ENCODE measurements at places on chromosomes 5 and 9. TPM values are rescaled to one million over a fixed set of nuclear protein-coding genes. Genes with fewer than 3 reads are reported as not detected.

Gene NUTM2F
- not detected for total RNA-seq

Gene PTPRD
- total RNA-seq: 85.4 TPM

Gene AQP7
- 0.25 TPM for total RNA-seq

Gene DMRT3
- not detected for total RNA-seq

Gene PFN3
- not detected for total RNA-seq

Gene TSSK1B
- not detected for total RNA-seq

Gene MARCHF11
- not detected for total RNA-seq

Gene ZMYND19
- 11.0 TPM for total RNA-seq

Gene SAPCD2
- 12.0 TPM for total RNA-seq

Gene NIPAL4
- total RNA-seq: 1.1 TPM

Gene NTRK2
- 9.8 TPM for total RNA-seq

Gene CDC20B
- not detected for total RNA-seq

Gene POC5
- 18.5 TPM for total RNA-seq

Gene CBY3
- not detected for total RNA-seq

GRCh38 chr5:32880796-32881195 lies 169.7 kb downstream of the NPR3 start:
- no peak for DNase-seq

DNA sequence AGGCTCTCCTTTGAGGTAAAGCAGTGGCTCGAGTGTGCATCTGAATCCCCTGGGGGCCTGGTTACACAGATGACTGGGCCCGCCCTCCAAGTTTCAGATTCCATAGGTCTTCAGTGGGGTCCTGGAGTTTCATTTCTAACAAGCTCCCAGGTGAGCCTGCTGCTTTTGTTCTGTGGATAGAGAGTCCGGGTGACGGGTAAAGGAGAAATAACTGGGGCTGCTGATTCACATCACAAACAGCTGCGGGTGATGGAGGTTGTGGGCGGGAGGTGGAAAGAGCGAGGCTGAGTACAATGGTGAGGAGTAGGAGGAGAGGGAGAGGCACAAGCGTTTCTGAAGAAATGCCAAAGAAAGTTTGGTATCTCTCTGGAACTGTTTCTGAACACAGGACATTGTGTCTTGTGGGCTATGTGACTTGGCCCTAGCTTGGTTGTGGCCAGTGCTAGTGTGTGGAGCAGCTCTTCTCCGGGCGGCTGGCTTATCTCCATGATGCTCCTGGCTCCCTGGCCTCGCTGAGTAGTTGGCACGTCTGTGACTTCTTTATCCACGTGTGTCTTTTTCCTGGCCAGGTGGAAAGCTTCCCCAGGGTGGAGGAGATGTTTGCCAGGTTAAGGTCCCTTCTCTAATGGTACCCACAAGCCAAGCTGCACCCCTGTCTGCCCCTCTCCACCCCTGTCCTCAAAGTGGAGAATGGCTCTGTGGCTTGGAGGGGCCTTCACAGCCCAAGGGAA lies 61.7 kb downstream of the HSPA4 start:
- DNase-seq: peak; percentile 16

GRCh38 chr5:94276751-94277150 lies 341.7 kb downstream of the KIAA0825 start:
- DNase-seq: peak; percentile 16

DNA sequence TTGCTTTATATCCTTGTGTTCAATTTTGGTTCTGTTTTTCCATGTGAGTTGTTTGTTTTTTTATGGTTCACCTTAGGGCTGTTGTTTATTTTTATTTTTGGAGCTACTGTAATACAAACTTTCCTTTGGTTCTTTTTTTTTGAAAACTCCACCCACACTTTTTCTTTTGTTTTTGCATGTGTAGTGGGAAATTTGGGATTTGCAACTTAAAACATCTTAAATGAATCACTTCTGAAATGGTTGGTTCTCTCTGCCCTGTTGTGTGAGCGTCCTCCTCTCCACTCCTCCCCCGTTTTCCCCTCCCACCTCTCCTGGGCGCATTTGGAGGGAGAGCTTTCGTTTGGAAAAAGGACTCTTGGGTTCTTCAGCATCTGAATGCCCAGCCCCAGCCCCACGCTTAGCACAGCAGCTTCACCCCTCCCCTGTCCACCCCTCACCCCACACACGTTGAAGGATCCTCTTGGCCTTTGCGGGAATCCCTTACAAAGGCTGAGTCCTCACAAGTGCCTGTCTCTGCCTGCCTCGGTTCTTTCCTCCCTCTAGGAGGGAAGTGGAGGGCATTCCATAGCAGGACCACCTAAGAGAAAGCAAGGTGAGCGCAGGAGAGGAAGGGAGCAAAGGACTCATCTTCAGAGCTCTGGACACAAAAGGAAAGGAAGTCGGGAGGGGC lies 67.2 kb downstream of the DMRT1 start:
- DNase-seq: no peak

DNA sequence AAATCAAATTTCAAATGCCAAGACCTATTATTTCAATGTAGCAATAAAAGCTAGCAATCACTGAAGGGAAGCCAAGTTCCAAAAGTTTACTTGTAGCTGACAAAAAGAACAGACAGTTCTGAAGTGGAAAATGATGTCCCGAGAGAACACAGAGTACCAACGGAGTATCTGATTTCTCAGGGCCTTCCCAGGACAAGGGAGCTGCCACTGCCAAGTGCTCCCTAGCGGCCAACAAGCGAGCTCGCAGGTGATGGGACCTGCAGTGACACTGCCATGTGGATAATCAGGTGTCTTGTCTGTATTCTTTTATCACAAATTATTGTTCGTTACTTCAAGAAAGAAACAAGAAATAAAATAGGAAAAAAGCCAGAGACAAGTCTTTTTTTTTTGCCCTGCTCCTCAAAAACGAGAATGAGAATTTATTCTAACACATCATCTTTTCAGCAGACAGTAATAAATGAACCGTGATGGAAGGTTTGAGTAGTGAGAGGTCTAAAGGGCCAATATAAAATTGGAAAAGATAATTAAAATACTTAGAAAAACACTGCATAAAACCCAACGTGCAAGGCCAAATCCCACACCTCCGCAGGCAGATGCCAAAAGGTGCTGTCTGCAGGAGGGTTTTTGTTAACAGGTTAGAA lies 159.4 kb downstream of the MYO10 start:
- DNase-seq: peak; percentile 3

DNA sequence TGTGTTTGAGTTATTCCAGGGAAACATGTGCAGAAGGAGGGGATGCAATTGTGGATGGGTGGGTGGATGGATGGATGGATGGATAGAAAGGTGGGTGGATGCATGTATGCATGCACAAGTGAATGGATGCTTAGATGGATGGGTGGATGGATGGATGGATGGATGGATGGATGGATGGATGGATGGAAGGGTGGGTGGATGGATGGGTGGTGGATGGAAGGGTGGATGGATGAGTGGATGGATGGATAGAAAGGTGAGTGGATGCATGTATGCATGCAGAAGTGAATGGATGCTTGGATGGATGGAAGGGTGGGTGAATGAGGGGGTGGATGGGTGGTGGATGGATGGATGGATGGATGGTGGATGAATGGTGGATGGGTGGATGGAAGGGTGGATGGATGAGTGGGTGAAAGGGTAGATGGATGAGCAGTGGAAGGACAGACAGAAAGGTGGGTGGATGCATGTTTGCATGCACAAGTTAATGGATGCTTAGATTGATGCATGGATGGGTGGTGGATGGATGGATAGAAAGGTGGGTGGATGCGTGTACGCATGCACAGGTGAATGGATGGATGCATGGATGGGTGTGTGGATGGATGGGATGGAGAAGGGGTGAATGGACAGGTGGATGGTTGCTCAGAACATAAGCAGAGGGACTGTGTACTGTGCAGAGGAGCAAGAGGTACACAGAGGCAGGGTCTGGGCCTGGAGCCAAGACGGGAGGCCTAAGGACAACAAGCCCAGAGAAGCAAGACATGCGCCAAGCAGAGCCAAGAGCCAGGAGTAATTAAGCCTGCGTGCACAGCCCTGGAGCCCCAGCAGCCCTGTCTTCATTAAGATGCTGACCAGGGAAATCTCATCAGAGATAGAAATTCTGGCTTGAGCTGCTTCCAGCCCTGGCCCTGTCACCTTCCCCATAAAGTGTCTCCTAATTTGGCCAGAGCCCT lies 84.6 kb upstream of the PPP1R26 start:
- no peak for DNase-seq

DNA sequence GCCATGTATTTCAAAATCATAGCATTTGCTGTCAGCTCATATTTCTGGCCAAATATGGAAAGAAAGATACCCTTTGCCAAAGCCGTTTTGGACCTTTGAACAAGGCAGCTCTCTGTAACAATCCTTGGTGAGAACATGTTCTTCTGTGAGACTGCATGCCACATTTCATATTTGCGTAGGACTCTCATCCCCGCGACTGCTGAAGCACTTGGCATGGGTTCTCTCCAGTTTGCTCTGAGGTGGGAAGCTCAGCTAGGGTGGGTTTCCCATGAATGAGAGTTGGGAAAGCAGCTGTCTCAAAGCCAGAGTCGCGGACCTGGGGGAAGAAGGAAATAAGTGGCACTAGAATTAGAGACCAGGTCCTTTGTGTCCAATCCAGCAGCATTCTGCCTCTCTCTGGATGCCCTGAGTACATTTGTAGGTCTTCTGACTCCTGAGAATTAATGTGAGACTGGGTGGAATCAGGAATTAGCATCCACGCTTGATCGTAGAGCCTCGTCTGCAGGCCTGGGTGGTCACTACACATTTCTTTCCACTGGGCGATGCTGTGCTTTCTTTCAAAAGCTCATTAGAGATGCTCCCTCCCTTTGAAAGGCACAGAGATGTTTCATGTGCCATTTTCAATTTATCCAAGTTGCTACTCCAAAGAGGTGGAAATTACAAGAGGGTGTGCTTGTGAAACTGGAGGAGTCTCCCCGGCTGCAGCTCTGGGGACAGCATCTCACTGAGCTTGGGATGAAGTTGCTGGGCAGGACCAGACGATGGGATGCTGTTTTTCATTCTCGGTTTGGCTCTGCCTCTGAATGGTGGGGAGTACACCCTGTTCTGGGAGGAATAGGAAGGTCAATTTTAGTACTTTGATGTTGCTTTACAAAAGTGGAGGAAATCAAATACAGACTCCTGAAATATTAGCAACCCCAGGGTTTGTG lies 197.2 kb downstream of the GADD45G start:
- no peak for DNase-seq

GRCh38 chr5:513216-514100 lies 10.8 kb downstream of the SLC9A3 start:
- DNase-seq: no peak

DNA sequence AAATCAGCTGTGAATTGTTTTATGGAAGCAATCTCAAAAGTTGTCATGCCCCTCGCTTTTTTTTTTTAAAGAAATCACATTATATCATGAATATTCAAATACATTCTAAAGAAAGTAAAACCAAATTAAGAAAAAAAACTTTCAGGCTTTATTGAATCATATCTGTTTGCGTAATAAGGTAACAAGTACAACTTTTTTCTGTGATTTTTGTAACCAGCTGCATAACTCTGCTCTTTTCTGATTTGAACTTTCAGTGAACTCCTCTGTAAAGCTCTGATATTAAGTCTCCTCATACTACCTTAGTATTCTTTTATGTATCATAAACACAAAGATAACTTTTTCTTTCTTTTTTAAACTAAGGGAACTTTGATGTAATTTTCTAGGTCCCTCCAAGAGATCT lies 65.3 kb downstream of the CWC27 start:
- no peak for DNase-seq

DNA sequence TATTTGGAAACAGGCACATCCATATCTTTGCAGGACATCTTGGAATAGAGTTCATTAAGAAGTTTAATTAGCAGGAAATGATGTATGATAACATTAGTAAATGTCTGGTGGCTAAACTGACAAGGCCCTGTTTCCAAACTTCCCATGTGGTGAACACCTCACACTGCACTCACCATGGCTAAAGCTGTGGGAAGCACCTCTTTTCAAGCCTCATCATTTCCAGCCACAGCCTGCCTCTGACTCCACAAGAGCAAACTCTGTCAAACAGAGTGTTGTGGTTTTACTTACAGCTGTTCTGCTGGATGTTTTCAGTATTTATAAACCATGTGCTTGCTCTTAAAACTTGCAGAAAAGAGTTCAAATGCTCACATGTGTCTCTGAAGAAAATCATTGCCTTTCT lies 14.9 kb upstream of the NDUFB6 start:
- no peak for DNase-seq

GRCh38 chr9:12785260-12785770 lies 10.5 kb downstream of the LURAP1L start:
- peak; percentile 92 for DNase-seq

GRCh38 chr5:133618141-133618540 lies 5.8 kb upstream of the FSTL4 start:
- DNase-seq: no peak

DNA sequence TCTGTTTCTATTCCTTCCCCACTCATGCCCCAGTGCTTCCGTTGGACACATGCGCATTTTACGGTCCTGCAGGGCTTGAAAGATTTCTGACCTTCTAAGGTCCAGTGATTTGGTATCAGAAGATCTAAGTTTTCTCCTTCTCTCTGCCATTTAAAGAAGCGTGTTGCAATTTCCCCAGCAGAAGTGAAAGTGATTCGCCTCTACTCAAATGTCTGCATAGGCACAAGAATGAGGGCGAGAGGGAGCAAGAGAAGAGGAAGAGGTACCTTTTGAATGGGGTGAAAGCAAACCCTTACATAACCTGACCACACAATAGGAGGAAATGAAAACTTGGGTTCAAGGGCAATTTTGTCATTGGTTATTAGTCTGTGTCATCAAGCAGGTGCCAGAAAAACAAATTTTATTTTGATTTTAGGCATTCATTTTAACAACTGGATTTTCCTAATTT lies 31.7 kb upstream of the NR3C1 start:
- peak; percentile 77 for DNase-seq

GRCh38 chr5:151461312-151461711 lies 13.9 kb downstream of the SLC36A1 start:
- no peak for DNase-seq

DNA sequence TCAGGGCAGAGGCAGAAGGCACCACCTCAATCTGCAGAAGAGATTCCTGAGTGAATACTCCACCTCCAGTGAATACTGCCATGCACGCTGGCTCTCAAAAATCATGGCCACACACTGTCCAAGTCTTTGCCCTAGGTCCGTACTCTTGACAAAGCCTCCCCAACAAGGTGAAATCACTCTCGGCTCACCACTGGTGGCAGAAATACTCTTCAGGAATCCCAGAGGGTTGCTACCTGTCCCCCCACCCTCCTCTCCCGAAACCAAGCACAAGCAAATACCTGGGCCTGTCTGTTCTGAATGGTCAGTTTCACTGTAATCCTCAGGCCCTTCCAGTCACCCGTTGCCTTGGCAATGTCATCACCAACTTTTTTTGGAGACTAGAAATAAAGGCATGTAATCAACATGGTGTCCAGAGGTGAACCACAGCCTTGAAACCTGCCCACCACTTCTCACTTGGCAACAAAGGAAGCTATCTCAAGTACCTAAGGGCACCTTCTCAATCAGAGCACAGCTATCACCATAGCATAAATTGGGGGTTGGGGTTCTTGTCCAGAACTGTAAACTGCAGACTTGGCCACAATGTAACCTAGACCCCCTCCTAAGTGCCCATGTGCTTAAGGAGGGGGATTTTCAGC lies 1.8 kb downstream of the RPL12 start:
- DNase-seq: no peak

GRCh38 chr9:116466271-116467235 lies 220.6 kb upstream of the TRIM32 start:
- DNase-seq: no peak

Measured in renal cortical epithelial cell (primary cell).